Activated naive CD4-positive, alpha-beta T cell treated with anti-CD3 and anti-CD28 coated beads for 36 hours (primary cell): ENCODE measurements at places on chromosomes 2 and 18. TPM values are rescaled to one million over a fixed set of nuclear protein-coding genes. Genes with fewer than 3 reads are reported as not detected.

DNA sequence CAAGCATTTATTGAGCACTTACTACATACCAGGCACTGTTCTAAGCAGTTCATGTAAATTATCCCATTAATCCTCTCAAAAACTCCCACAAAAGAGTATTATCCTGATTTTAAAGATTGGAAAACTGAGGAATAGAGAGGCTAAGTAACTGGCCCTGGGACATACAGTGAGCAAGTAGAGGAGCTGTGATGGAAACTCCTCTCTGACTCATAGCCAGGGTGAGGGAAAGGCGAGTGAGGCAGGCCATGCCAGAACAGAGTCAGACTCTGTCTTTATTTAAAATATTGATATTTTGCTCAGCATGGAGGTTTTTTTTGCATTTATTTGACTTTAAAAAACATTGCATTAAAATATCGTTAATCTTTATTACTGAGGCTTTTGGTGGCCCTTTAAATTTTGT, 208.0 kb downstream of the LOXHD1 start:
- DNase-seq = no peak
- peaks cover 10% of the 10 kb centered on the region for H3K27me3 ChIP-seq
- no peak overlapping the region for H3K4me3 ChIP-seq

Gene LYG1
- total RNA-seq = 0.32 TPM

Gene EFHD1
- total RNA-seq = 2.0 TPM

Gene VRK2
- total RNA-seq = 14.7 TPM

Gene IL36A
- not detected for total RNA-seq

Gene AGPS
- 50.7 TPM for total RNA-seq

GRCh38 chr18:63970809-63971205, 926 bp downstream of the SERPINB8 start:
- H3K4me3 ChIP-seq = peak overlapping the region; percentile 93
- H3K27ac ChIP-seq = peak overlapping the region; percentile 97
- peaks cover 35% of the 10 kb centered on the region for H3K4me1 ChIP-seq
- no peak for DNase-seq
- peaks cover 4% of the 10 kb centered on the region for H3K36me3 ChIP-seq

DNA sequence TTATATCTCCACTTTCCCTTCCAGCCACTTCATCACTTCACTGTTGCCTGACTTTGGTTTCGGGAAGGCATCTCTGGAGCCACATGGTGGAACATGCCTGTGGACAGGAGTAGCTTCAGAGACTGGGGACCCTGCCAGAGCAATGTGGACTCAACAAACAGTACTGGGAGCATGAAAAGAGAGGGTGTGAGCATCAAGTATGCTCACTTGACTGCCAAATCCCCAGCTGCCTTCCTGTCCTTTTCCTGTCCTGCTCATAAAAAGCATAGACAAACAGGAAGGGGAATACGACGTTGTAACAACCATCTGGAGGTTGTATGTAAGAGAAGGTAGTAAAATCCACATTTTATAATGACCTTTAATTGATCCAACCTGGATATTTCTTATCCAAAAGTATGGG, 61.3 kb upstream of the CSRNP3 start:
- no peak overlapping the region for H3K4me3 ChIP-seq
- peaks cover 13% of the 10 kb centered on the region for H3K27me3 ChIP-seq
- no peak for DNase-seq
- no peaks in the 10 kb centered on the region for H3K36me3 ChIP-seq
- H3K4me1 ChIP-seq = no peaks in the 10 kb centered on the region

DNA sequence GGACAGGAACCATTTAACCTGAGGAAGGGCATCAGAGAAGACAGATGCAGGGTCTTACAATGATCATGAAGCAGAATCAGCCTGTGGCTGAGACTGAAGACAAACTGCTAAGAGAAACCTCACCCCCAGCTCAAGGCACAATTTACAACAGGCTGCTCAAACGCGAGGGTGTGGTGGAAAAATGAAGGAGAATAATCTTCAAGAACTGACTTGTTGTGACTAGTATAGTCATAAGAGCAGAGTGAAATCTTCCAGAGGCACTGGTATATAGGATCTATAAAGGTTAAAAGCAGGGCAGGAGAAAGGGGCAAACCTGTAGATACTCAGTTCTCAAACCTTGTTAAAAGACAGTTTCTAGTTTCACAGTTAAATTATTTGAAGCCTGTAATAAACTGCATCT, 1155.8 kb upstream of the TMEFF2 start:
- no peak overlapping the region for H3K4me3 ChIP-seq
- H3K36me3 ChIP-seq = no peaks in the 10 kb centered on the region
- no peak overlapping the region for H3K27ac ChIP-seq
- H3K27me3 ChIP-seq = no peaks in the 10 kb centered on the region
- H3K4me1 ChIP-seq = peaks cover 5% of the 10 kb centered on the region

Gene GPR55
- total RNA-seq = 0.43 TPM

DNA sequence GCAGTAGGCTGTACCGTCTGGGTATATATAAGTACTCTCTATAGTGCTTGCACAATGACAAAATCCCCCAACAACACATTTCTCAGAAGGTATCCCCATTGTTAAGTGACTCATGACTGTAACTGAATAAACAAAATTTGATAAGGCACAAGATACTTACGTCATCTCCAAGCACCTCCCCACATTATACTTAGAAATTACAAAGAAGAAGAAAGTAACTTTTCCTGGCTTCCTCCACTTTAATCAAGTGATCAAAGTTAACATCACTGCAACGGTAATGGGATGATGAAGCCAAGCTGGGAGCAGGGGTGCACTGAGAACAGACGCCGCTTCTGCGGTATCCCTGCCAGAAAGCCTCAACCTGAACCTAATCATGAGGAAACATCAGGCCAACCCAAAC, 9.7 kb downstream of the TNS1 start:
- DNase-seq = no peak
- H3K27me3 ChIP-seq = no peaks in the 10 kb centered on the region
- H3K4me1 ChIP-seq = no peaks in the 10 kb centered on the region
- H3K27ac ChIP-seq = no peak overlapping the region
